ENCODE measurements at places on chromosomes 12 and 14.

- DNase-seq = no peak
Observed at GRCh38 chr14:37122919-37123639, 49.3 kb downstream of the SLC25A21 start.

DNA sequence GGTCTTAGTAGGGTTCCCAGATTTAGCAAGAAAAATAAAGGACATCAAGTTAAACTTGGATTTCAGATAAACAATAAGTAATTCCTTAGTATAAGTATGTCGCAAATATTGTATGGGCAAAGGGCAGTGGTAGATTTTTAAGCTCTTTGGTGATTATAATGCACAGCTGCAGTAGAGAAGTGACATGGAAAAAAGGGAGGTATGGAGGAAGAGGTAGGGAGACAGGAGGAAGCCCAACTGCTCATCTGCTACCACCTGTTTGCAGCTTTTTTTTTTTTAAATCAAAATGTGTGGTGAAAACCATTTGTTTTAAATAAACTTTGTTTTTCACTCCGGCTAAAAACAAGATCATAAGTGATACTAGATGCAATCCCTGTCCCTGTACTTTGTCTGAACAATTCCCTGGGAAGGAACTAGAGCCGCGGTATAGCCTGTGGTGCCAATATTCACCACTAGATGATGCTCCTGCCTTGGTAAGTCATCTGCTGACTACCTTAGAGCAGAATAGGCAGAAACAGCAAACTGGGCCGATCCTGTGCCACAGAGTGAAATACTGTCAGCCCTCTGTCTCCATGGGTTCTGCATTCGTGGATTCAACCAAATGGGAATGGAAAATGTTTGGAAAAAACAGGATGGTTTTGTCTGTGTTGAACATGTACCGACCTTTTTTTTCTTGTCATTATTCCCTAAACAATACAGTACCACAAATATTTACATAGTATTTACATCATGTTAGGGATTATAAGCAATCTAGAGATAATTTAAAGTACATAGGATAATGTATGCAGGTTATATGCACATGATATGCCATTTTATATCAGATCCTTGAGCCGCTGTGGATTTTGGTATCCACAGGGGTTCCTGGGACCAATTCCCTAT is 62.4 kb upstream of the PLBD1 start:
- DNase-seq = peak; percentile 50

- DNase-seq = peak; percentile 22
Observed at GRCh38 chr12:67661311-67662021, 12.9 kb downstream of the DYRK2 start.

- no peak for DNase-seq
Observed at GRCh38 chr14:73235531-73236155, 1.7 kb upstream of the PAPLN start.
